ENCODE measurements at places on chromosomes 4 and X.

DNA sequence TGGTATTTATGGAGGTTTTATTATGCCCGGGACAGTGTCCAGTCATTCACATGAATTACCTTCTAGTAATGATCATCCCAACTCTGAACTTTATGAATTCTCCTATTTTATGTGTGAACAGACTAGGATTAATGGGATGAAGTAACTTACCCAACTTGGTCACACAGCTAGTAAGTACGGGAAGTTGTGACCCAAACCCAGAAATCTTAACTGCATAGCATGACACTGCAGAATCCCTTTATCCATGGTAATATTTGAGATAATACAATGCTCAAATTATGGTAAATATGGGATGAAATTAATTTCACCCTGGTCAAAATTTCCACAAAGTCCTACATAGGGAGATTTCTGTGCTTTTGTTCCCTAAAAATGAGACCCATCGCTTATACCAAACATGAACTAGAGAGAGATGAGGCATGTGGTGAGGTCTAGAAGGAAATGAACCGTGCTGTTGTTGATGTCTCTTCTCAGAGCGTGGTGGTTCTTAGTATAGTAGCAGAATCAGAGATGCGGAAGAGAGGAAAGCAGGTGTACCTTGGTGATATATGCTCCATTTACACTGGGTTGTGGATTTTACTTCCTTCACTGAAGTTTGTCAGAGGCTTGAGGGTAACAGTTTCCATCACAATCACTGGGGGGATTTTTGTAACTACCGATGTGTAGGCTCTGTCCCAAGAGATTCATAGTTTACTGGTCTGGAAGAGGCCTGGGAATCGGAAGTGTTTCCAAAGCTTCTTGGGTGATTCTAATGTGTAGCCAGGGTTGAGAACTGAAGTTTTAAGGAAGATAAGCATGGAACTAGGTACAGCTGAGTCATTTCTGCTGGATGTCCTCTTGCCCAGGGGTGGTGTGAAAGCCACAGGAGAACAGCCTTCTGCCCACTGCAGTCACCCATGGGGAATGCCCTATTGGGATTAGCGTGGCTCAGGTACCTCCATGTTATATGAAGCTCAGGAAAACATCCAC, 30.2 kb upstream of the FAM9C start:
- no peak for DNase-seq

- no peak for DNase-seq
Observed at GRCh38 chr4:24978291-24979075, 52.3 kb downstream of the LGI2 start.

- DNase-seq, result no peak
Observed at GRCh38 chrX:102765217-102765616, 44.7 kb downstream of the GPRASP3 start.

DNA sequence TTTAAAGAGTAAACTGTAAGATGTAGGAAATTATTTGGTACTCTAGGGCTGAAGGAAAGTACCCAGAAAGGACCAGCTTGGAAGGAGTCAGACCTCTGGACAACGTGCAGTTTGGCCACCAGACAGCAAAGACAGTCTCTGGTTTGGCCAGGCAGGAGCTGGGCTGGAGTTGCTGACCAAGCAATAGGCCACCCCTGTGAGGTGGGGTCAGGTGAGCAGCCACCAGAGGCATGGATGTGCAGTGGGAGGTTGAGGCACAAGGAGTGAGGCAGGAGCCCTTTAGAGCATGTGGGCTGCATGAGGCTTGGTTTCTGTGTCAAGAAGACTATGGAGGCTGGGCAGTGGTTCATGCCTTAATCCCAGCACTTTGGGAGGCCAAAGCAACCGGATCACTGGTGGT, 17.7 kb upstream of the MRFAP1 start:
- DNase-seq, result no peak

DNA sequence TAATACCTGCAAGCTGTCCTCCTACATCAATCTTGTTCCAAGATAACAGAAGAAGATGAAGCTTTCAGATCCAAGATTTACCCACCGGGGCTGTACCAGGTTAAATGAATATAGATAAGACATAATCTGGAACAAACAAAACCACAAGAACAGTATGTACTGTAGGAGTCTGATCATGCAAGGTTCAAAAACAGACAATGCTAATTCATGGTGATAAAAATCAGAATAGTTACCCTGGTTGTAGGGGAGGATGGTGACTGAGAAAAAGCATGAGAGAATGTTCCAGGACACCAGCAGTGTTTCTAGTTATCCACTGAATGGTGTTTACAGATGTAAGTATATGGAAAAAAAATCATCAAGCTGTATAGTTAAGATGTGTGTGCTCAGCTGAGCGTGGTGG, 211.6 kb upstream of the TBL1X start:
- no peak for DNase-seq

GRCh38 chr4:10403633-10404445, 53.4 kb downstream of the ZNF518B start:
- DNase-seq, result no peak

Data from stimulated activated naive CD8-positive, alpha-beta T cell treated with anti-CD3 and anti-CD28 coated beads, Interleukin-15, amount 100 ng/mL, for 72 hours (primary cell).